NCI-H345 (cell line): ENCODE measurements at places on chromosomes 11 and 22.

DNA sequence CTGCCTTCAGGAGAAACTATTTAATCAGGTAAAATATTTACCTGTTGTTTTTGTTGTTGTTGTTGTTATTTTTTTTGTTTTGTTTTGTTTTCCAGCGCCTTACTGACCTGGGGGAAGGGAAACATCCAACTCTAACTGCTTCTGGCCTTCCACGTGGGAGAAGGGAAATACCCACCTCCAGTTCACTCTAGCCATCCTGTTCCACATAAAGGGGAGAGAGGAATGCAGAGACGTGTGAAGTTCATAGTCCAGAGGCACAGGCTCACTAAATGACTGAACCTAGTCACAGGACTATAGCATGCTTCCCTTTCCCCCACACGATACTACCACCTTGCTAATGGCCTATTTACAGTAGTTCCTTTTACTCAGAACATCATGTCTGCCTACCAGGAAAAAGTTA is 72.4 kb upstream of the VSTM5 start:
- no peak for DNase-seq

- DNase-seq = peak; percentile 58
Measured at GRCh38 chr11:2929950-2930703, 907 bp upstream of the PHLDA2 start.

GRCh38 chr11:28767574-28767973 is 659.4 kb downstream of the METTL15 start:
- no peak for DNase-seq

DNA sequence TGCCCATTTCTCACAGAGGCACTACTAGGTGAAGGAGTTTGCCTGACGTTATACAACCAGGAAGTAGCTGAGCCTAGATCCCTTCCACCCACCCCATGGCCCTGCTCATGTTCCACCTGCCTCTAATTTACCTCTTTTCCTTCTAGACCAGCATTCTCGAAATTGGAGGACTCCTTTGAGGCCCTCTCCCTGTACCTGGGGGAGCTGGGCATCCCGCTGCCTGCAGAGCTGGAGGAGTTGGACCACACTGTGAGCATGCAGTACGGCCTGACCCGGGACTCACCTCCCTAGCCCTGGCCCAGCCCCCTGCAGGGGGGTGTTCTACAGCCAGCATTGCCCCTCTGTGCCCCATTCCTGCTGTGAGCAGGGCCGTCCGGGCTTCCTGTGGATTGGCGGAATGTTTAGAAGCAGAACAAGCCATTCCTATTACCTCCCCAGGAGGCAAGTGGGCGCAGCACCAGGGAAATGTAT is 14.1 kb downstream of the PIK3IP1 start:
- no peak for DNase-seq

DNA sequence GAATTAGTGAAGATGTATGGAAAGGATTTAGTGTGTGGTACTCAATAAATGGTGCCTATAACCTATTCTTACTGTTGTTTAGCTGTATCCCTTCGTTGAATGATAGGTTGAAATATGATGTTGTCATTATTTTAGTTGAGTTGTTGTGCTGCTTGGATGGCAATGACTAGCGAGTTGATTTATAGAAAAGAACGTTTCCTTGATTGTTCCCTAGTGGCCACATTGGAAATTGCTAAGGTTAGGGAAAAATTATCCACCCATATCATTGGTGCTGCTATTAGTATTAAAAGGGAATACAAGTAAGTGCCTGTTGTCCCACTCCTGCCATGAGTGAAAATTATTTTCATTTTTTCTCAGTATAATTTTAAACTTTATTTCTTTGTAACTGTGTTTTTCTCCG is 14.5 kb downstream of the EMSY start:
- DNase-seq = no peak

GRCh38 chr11:93747122-93747521 is 5.7 kb downstream of the C11orf54 start:
- no peak for DNase-seq

DNA sequence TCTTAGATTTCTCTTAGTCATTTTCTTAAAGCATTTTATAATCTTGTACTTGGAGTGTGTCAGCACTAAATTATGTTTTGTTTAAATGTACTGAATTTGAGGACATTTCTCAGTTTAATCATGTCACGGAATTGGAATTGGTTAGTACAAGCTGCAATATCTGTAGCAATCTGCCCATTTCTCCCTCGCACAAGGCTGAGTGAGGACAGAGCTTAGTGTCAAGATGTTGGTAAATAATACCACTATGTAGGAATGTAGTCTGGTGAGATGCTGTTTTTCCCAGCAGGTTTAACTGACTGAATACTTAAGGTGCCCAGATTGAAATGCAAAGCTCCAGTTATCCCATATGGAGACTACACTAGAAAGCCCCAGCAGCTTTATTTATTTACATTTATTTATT is 30.6 kb downstream of the SREBF2 start:
- no peak for DNase-seq

- DNase-seq = no peak
Measured at GRCh38 chr22:46346680-46347405, 11.3 kb downstream of the TRMU start.

DNA sequence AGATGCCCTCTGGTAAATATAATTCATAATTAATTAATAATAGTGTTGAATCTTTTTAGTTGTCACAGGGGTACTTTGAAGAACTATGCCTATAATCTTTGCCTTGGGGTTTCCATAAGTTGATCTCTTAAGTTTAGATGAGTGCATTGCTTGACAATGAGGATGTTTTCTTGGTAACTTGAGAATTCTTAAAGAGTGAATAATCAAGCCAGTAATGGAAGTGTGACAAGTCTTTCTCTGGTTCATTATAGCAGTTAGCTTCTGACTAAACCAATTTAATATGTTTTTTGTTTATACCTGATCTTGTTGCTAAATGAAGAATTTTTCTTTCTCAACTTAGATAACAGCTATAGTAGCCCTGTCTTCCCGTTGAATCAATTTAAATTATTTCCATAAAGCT is 46.2 kb downstream of the ATXN10 start:
- DNase-seq = no peak
